ENCODE measurements at places on chromosomes 7 and 10.
A peak's percentile ranks its signal among the peaks of the same experiment; 100 is the strongest.

- no peaks in the 10 kb centered on the region for H3K36me3 ChIP-seq
- no peak overlapping the region for H3K4me3 ChIP-seq
- peaks cover 8% of the 10 kb centered on the region for H3K4me1 ChIP-seq
- H3K27ac ChIP-seq: no peak overlapping the region
- peaks cover 7% of the 10 kb centered on the region for H3K27me3 ChIP-seq
Observed at GRCh38 chr10:43134126-43134905, 3.9 kb upstream of the CSGALNACT2 start.

DNA sequence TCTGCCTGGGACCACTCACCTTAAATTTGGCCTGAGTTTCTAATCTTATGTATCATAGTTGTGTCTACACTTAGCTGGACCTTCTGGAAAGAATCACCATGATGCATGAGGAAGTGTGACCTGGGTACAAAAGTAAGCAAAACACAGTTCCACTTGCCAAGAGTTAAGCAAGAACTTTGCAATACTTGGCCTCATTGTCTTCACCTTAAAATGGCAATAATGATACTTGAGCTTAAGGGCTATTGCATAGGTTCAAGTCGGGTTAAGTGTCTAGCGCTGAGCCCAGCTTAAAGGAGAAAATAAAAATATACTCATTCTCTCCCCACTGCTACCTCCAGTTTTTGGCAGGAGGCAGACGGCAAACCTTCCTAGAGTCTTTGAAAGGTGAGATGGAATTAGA is 133.9 kb upstream of the BMPER start:
- peaks cover 91% of the 10 kb centered on the region for H3K27me3 ChIP-seq
- peaks cover 2% of the 10 kb centered on the region for H3K36me3 ChIP-seq
- no peak overlapping the region for H3K27ac ChIP-seq

DNA sequence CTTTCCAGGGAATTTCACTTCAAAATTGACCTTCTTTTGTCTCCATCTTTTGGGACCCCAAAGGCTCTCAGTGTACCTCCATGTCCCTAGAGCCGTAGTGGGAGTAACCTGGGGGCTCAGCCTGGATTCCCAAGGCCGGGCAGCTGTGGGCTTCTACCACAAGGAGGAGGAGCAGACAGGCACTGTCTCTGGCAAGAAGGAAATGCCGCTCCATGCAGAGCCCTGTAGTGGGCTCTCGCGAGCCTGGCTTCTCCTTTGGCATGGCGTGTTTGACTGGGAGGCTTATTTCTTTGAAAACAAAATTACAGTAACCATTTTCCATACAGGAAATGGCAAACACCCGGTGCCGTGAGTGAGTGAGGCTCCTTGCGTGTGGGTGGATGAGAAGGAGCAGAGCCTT is 76.8 kb upstream of the FAM180A start:
- peaks cover 4% of the 10 kb centered on the region for H3K4me1 ChIP-seq
- H3K4me3 ChIP-seq: no peak overlapping the region
- no peaks in the 10 kb centered on the region for H3K36me3 ChIP-seq

- no peak for DNase-seq
- peaks cover 4% of the 10 kb centered on the region for H3K4me1 ChIP-seq
- no peak overlapping the region for H3K4me3 ChIP-seq
- no peaks in the 10 kb centered on the region for H3K36me3 ChIP-seq
- H3K27me3 ChIP-seq: peaks cover 13% of the 10 kb centered on the region
Observed at GRCh38 chr7:151744656-151745638, 132.0 kb downstream of the PRKAG2 start.

- DNase-seq: no peak
- H3K4me3 ChIP-seq: no peak overlapping the region
- peaks cover 13% of the 10 kb centered on the region for H3K27me3 ChIP-seq
Observed at GRCh38 chr7:149635561-149636329, 137.6 kb downstream of the ZNF467 start.

GRCh38 chr7:16066805-16067459 is 354.4 kb downstream of the CRPPA start:
- no peak overlapping the region for H3K4me3 ChIP-seq
- H3K4me1 ChIP-seq: peaks cover 3% of the 10 kb centered on the region
- DNase-seq: no peak
- H3K36me3 ChIP-seq: no peaks in the 10 kb centered on the region
- H3K27me3 ChIP-seq: no peaks in the 10 kb centered on the region

DNA sequence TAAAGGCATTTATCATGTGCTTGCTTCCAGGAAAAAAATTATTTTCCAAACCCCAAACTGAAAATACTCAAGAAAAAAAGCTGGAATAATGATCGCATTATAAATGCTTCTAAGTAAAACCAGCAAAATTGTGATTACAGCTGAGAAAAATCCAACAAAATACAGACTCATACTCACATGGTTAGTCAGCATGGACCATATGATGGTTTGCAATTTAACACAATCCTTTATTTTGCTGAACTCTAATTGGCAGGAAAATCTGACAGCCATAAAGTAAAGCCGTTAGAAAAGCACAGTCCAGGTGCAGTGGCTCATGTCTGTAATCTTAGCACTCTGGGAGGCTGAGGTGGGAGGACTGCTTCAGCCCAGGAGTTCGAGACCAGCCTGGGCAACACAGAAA is 59.6 kb downstream of the BRI3 start:
- H3K36me3 ChIP-seq: peaks cover 11% of the 10 kb centered on the region
- peaks cover 5% of the 10 kb centered on the region for H3K4me1 ChIP-seq
- H3K27ac ChIP-seq: no peak overlapping the region
- DNase-seq: no peak

DNA sequence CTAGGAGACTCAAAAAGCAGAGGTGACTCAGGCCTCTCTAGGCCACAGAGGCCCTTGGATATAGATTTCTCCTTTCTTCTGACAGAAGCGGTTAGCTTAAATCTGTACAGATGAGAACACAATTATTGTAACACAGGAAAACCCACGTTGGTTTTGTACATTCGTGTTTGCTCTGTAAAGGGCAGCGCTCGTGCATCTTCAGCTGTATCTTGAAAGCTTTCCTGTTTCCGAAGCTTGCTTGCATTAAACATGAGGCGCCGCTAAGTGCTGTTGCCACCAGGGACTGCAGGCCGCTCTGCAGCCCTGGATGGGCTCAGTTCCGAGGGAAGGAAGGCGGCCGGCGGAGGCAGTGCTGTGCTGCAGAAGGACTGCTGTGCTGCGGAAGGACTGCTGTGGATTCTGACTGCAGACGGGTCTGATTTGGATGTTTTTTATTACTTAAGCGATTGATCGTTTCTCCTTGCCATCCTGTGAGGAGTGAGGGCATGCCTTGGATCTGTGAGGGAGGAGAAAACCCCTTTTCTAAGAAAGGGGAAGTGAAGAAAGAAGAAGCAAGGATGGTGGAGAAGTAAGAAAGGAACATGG is 53.3 kb downstream of the FHIP2A start:
- peaks cover 1% of the 10 kb centered on the region for H3K4me1 ChIP-seq
- H3K27ac ChIP-seq: no peak overlapping the region
- no peaks in the 10 kb centered on the region for H3K36me3 ChIP-seq
- H3K27me3 ChIP-seq: peaks cover 20% of the 10 kb centered on the region
- no peak overlapping the region for H3K4me3 ChIP-seq
- no peak for DNase-seq

DNA sequence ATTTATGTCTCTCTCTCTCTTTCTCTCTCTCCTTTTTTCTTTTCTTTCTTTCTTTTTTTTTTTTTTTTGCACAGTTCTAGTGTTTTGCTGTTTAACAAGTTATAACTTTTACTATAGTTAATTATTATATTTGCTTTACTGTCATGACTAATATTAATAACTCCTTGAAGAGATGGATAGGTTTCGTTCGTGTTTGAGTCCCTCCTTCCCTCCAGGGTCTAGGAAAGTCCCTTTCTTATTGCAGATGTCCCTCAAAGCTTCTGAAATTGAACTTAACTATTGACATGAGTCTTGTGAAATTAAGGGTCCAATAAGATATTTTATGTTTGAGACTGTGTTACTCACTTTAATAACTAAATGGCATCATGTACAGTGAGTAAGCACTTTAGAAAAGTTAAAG is 131.4 kb downstream of the PLXDC2 start:
- no peak for DNase-seq
- H3K4me1 ChIP-seq: peaks cover 6% of the 10 kb centered on the region
- no peak overlapping the region for H3K4me3 ChIP-seq
- no peaks in the 10 kb centered on the region for H3K27me3 ChIP-seq

DNA sequence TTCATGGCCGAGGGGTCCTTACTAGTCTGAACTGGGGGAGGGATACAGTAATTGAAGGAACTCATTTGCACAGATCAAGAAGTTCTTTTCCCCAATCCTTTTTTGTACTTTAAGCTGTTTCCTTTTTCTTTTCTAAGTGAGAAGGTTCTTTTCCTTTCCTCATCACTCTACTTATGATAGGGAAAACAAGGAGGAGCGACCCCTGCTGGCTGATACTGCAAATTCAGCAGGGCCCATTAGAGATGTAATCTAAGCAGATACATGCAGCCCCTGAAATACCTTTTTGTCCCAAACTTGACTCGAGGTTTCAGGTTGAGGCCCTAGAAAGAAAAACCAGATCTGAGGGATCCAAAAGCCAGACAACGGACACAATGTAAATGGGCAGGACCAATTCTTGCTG is 305.5 kb downstream of the DNAJB9 start:
- H3K27me3 ChIP-seq: no peaks in the 10 kb centered on the region
- no peak overlapping the region for H3K4me3 ChIP-seq
- no peak for DNase-seq

DNA sequence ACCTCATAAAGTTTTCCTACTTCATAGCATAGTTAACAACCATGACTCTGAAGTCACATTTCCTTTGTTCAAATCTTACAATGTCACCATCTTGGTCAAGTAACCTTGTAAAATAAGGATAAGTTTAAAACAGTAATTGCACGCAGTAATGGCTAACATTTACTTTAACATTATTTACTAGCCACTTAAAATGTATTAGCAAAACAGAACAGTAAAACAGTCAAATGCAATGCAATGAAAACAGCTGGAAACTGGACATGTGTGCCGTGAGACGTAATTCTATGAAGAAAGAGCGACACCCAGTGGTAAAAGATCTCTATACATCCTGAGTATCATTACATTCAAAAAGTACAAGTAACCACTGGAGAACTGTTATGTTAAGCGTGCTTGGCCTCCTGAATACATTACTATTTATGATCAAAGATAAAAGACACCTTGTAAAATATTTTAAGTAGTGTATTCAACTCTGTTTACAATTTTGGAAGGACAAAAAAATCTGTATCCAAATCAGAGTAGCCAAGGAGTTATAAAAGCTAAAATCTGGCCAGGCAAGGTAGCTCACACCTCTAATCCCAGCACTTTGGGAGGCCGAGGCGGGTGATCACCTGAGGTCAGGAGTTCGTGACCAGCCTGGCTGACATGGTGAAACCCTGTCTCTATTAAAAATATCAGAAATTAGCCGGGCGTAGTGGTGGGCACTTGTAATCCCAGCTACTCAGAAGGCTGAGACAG is 27.2 kb downstream of the ATE1 start:
- no peaks in the 10 kb centered on the region for H3K4me1 ChIP-seq
- H3K4me3 ChIP-seq: no peak overlapping the region

GRCh38 chr10:68550747-68551411 is 9.3 kb upstream of the TET1 start:
- no peaks in the 10 kb centered on the region for H3K36me3 ChIP-seq
- no peak overlapping the region for H3K4me3 ChIP-seq
- peak overlapping the region; percentile 5 for H3K27ac ChIP-seq

- H3K4me1 ChIP-seq: peaks cover 9% of the 10 kb centered on the region
- H3K27me3 ChIP-seq: peaks cover 11% of the 10 kb centered on the region
- H3K27ac ChIP-seq: peak overlapping the region; percentile 14
Observed at GRCh38 chr10:124025660-124026588, 67.5 kb downstream of the CHST15 start.

- no peaks in the 10 kb centered on the region for H3K4me1 ChIP-seq
- H3K27ac ChIP-seq: no peak overlapping the region
- peaks cover 37% of the 10 kb centered on the region for H3K36me3 ChIP-seq
Observed at GRCh38 chr7:99029466-99030435, 114.2 kb downstream of the SMURF1 start.

- peak within 1 kb of the TSS; percentile 72 for H3K4me3 ChIP-seq
- H3K27me3 ChIP-seq: peaks cover 94% of the 10 kb centered on the region
- DNase-seq: no peak
- H3K27ac ChIP-seq: peak within 1 kb of the TSS; percentile 76
Observed at GRCh38 chr10:26216585-26217395, at the start of gene GAD2. Gene GAD2, plus strand, starts transcription at chr10:26216774. Its CDS starts 36 bp downstream, at chr10:26216810.

DNA sequence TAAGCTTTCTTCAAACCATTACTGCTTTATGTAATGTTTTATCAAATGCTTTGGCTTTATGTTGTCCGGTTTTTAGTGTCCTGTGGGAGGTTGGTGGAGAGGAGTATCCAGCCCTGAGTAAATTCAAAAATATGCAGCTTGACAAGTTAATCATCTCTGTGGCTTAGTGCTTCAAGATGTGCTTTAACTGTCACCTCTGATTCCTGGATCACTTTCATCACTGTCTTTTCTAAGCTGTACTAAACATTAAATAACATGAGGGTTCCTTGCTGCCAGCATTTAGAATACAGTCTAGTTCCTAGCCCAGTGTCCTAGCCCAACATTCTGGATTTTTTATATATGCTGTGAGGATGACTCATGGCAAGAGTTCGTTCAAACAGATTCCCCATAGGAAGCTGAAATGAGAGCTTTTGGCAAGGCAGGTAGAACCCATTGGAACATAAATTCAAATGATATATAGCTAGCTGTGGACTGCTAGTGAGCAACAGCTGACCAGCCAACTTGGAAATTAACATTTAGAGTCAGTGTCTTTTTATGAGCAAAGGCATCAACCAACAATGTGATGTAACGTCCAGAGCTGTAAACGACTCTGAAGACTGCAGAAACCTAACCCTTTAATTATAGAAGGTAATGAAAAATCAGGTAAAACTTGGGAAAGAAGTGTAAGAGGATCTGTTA is 80.6 kb upstream of the OIT3 start:
- H3K27me3 ChIP-seq: no peaks in the 10 kb centered on the region
- no peak overlapping the region for H3K27ac ChIP-seq
- H3K4me1 ChIP-seq: peaks cover 24% of the 10 kb centered on the region
- H3K4me3 ChIP-seq: no peak overlapping the region
- H3K36me3 ChIP-seq: peaks cover 8% of the 10 kb centered on the region

GRCh38 chr10:45550903-45551786 is 121.4 kb downstream of the ZFAND4 start:
- no peak overlapping the region for H3K4me3 ChIP-seq
- H3K27me3 ChIP-seq: no peaks in the 10 kb centered on the region
- H3K4me1 ChIP-seq: peaks cover 3% of the 10 kb centered on the region
- no peak overlapping the region for H3K27ac ChIP-seq
- no peaks in the 10 kb centered on the region for H3K36me3 ChIP-seq

- no peak for DNase-seq
- no peaks in the 10 kb centered on the region for H3K27me3 ChIP-seq
- H3K4me3 ChIP-seq: no peak overlapping the region
- H3K4me1 ChIP-seq: peaks cover 3% of the 10 kb centered on the region
- H3K27ac ChIP-seq: no peak overlapping the region
- peaks cover 47% of the 10 kb centered on the region for H3K36me3 ChIP-seq
Observed at GRCh38 chr10:24287559-24288195, 78.7 kb downstream of the KIAA1217 start.

DNA sequence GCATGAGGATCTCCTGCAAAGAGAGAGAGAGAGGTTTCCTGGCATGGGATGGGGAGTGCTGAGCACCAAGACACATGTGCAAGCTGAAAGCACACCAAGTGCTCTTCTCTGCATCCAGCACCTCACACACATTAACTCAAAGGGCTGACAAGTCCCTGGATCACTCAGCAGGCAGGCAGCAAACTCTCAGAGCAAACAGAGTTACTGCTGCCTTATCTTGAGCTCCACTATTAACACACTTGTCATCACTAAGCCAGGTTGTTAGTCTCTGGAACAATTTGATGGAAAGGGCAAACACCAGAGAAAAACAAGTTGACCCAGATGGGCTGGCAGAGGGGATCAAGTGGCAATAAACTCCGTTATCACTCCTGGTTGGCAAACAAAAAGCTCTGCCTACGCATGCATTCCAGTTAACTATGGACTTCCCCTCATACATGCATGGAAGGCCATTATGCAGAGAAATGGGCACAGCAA is 349.9 kb downstream of the KCNMA1 start:
- H3K4me1 ChIP-seq: peaks cover 66% of the 10 kb centered on the region
- peak overlapping the region; percentile 64 for H3K27ac ChIP-seq
- no peaks in the 10 kb centered on the region for H3K36me3 ChIP-seq
- peak overlapping the region; percentile 22 for H3K4me3 ChIP-seq

Data from progenitor cell of endocrine pancreas (in vitro differentiated cells).